ENCODE measurements at places on chromosomes 5 and 9.

DNA sequence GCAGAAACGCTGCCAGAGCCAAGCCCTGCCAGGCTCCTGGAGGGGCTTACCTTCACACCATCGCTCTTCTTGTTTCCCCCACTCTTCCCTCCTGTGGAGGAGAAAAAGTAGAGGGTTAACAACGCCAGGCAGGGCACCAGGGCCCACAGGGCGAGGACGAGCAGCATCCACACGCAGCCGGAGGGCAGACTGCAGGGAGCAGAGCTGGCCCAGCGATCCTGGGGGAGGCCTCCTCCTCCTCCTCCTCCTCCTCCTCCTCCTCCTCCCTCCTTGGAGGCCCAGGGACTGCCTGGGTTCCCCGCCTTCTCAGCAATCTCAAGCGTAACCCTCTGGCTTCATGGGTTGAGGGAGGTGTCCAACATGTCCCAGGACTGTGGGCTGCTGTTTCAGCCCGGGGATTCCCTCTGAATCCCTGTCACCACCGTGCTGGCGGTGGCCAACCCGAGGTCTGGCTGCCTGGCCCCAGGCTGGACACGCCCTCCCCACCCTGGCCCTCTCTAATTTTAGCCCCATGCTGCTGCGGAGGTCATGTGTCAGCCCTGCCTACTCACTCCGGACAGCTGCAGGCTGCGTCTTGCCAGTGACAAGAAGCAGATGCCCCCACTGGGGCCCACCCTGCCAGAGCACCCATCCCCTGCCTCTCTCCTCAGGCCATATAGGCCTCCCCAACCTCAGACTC, 44.3 kb downstream of the CAMK2A start:
- peak; percentile 84 for DNase-seq

DNA sequence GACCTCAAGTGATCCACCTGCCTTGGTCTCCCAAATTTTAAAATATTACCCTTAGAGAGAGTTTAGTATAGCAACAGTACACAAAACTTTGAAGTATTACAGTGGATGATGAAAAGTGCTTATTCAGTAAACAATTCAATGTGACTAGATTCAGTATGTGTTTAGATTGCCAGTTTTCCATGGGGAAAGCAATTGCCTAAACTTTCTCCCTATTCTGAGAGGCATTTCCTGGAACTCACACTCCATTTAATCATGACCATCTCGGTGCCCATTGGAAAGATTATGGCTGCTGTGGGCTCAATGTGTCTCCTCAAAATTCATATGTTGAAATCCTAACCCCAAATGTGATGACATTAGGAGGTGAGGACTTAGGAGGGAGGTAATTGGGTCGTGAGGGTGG, 38.9 kb upstream of the MYO10 start:
- DNase-seq, result no peak

GRCh38 chr5:116674881-116675625, 100.4 kb upstream of the SEMA6A start:
- no peak for DNase-seq

DNA sequence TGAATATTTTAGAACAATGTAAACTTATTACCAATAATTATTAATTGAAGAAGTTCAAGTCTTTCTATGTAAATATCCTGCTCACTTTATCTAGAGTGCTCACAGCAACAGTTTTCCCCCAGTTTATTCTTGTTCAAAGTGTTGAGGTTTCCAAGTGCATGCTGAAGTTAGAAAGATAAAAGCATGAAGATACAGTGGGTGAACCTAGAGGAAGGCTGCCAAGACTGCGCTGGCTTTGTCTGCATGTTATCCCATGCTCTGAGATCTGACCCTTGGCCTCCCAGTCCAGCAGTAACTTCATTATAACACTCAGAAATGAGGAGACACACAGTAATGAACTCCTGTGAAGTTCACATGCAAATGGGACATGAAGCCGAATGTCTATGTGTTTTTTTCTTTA, 76.0 kb upstream of the PIP5K1B start:
- DNase-seq, result no peak

GRCh38 chr9:133632806-133633680, 3.1 kb upstream of the DBH start:
- no peak for DNase-seq

DNA sequence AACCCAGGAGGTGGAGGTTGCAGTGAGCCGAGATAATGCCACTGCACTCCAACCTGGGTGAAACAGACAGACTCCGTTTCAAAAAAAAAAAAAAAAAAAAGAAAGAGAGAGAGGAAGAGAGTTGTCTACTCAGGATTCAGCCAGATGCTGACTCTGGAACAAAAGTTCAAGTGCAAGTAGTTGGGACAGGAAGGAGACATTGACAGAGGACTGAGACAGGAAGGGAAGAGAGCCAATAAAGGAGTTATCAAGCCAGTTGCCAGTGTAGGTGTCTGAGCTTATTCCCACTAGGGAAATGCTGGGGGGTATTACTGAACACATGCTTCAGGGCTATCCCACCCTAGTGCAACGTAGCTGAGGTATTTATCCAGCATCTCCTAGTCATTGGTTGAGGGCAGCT, 147.7 kb upstream of the SLC1A3 start:
- DNase-seq, result no peak

GRCh38 chr9:95816716-95817115, 58.8 kb upstream of the ERCC6L2 start:
- DNase-seq, result no peak

- no peak for DNase-seq
These were observed 225.2 kb downstream of the SEMA5A start for GRCh38 chr5:9320652-9321051.

DNA sequence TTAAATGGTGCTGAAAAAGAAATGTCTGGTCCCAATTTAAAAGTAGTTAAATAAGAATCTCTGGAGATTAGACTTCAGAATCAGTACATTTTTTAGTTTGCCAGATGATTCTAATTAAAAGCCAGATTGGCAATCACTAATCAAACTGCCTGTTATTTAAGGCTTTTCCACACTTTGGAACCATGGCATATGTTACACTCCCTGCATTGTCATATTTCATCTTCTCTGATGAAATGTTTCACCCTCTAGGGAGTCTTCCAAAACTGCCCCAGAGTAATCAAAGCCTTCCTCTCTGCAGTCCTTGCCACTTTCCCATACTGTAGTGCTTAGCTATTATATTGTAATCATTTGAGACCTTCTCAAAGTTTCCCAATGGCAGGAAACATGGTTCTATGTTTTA, 17.5 kb upstream of the OR13C9 start:
- DNase-seq, result no peak

DNA sequence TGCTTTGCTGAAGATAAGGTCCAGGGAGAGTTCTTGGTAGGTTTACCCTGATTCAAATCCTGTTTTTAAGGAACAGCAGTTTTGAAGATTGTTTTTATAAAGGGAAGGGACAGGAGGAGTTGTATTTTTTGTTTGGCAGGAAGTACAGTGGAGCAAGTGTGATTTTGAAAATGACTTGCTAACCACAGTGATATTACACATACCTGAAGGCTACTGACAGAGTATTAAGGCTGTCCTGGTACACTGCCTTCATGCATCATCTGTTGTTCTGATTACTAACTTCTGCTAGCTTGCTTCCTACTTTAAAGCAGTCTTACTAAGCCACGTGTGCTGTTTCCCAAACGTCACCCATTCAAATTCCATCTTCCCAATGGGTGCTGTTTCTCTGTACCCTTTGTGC, 559.5 kb upstream of the SGCD start:
- DNase-seq, result no peak

- no peak for DNase-seq
These were observed 588 bp upstream of the BRINP1 start for GRCh38 chr9:119369680-119370366.

DNA sequence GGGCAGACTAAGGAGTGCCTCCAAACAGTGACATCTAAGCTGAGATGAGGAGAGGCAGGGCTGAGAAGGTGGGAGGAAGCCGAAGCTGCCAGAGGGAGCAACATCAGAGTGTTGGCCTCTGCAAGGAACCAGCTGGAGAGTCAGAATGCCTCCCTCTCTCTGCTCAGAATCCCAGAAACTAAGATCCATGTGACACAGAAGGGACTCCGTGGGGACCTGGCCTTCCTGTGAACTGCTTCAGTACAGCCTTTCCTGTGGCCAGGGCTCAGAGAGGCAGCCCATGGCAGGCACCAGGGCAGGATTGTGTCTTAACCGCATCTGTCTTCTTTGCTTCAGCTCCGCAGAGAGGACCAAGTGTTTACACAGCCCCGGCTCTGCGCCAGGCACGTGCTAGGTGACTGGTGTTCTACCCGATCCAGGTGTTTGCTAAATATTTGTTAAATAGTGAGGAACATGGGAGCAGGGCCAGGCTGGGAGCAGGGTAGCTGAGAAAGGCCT, 33.5 kb downstream of the KCNMB1 start:
- no peak for DNase-seq

GRCh38 chr5:175463641-175464040, 14.7 kb upstream of the SFXN1 start:
- no peak for DNase-seq

DNA sequence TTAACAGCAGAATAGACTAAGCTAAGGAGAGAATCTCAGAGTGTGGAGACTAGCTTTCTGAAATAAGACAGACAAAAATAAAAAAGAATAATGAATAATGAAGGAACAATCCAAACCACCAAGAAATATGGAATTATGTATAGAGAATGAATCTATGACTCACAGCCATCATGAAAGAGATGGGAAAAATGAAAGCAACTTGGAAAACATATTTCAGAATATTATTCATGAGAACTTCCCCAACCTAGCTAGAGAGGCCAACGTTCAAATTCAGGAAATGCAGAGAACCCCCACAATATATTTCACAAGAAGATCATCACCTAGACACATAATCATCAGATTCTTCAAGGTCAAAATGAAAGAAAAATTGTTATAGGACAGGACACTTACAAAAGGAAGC, 349.0 kb upstream of the MPDZ start:
- no peak for DNase-seq

DNA sequence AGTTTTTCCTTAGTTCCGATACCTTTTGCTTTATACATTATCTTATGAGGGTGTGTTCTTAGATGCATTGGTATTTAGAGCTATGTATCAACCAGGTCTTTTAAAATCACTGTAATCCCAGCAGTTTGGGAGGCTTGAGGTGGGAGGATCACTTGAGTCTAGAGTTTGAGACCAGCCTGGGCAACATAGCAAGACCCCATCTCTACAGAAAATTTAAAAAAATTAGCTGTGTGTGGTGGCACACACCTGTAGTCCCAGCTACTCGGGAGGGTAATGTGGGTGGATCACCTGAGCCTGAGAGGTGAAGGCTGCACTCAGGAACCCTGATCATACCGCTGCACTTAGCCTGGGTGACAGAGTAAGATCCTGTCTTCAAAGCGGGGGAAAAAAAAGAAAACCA, 15.1 kb downstream of the SPIN1 start:
- no peak for DNase-seq

GRCh38 chr9:17810728-17811571, 232.1 kb downstream of the SH3GL2 start:
- peak; percentile 72 for DNase-seq

- DNase-seq, result no peak
These were observed 597.9 kb downstream of the DMRTA1 start for GRCh38 chr9:23044549-23044948.

DNA sequence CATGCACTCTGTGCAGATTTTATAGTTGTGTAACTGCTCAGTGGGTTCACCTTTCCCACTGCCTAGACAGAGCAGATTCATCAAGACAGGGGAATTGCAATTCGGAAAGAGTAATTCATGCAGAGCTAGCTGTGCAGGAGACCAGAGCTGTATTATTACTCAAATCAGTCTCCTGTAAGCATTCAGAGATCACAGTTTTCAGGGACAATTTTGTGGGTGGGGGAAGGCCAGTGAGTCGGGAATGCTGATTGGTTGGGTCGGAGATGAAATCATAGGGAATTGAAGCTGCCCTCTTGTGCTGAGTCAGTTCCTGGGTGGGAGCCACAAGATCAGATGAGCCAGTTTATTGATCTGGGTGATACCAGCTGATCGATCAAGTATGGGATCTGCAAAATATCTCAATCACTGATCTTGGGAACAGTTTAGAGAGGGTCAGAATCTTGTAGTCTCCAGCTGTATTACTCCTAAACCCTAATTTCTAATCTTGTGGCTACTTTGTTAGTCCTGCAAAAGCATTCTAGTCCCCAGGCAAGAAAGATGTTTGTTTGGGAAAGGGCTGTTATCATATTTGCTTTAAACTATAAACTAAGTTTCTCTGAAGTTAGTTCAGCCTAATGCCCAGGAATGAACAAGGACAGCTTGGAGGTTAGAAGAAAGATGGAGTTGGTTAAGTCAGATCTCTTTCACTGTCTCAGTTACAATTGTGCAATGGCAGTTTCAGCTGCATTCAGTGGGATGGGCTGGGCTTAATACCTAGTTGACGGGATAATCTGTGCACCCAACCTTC, 12.7 kb upstream of the SVEP1 start:
- no peak for DNase-seq

DNA sequence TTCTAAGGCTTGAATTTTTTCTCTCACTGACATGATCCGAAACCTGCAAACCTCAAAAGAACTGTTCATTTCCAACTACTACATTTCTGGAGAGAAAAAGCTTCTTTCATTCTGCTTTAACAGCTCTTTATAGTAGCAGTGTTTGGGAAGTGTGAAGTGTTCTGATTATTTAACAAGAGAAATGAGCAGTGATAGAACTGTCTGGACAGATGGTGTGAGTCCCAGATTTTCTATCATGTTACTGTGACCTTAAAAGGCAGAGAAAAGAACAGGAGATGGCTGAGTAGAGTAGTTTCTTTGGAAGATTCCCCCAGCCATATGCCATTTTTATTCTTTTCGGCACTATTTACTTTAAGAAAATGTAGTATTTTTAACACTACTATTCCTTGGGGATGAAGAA, 41.3 kb upstream of the TAL2 start:
- no peak for DNase-seq

DNA sequence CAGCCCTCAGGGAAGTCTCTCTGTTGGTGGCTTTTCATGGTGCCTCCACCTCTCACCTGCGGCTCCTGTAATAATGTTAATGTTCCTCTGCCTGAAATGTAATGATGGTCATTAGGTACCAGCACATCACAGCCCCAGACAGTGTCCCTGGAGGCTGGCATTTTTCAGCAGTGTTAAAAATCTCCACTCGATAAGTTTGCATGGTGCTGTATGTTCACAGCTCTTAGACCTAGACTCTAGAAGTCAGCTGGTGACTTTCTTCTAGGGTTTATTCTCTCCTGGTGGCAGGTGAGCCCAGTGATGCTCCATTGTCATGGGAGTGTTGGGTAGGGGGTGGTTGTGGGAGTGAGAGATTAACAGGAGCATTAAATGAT, 53.1 kb downstream of the GPR107 start:
- DNase-seq, result no peak

Data from femur (tissue), 1 donor.